Bladder microvascular endothelial cell (primary cell): ENCODE measurements at places on chromosomes 2 and 18. TPM values are rescaled to one million over a fixed set of nuclear protein-coding genes. Genes with fewer than 3 reads are reported as not detected.

The INPP5D gene
- 15.9 and 37.7 TPM in 2 replicates for total RNA-seq

The LIMS1 gene
- 103 and 250 TPM in 2 replicates for total RNA-seq

The APCDD1 gene
- total RNA-seq, result not detected in 2 replicates

The TTN gene
- 0.49 and 0.82 TPM in 2 replicates for total RNA-seq

The VWC2L gene
- not detected in 2 replicates for total RNA-seq

The LIPG gene
- total RNA-seq, result 2.0 and 3.4 TPM in 2 replicates

The DHRS9 gene
- 0.13 TPM in 1 of 2 replicates, not detected in the other for total RNA-seq

The TMEM37 gene
- total RNA-seq, result 0.06 and 0.49 TPM in 2 replicates

The KIAA2012 gene
- total RNA-seq, result not detected in 2 replicates

The WDPCP gene
- 4.9 and 8.7 TPM in 2 replicates for total RNA-seq

The UGT1A6 gene
- total RNA-seq, result not detected in 2 replicates

The DNAJC27 gene
- 1.6 and 3.2 TPM in 2 replicates for total RNA-seq

The SGPP2 gene
- not detected in 2 replicates for total RNA-seq
